ENCODE measurements at places on chromosomes 2 and 18.
A peak's percentile ranks its signal among the peaks of the same experiment; 100 is the strongest.

DNA sequence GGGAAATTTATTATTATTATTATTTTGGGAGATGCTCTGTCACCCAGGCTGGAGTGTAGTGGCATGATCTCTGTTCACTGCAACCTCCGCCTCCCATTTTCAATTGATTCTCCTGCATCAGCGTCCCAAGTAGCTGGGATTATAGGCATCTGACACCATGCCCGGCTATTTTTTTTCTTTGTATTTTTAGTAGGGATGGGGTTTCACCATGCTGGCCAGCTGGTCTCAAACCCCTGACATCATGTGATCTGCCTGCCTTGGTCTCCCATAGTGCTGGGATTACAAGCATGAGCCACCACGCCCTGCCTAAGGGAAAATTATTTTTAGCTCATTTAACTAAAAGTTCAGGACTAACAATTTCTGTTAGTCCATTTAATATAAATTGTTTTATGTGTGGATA is 109.2 kb upstream of the SESTD1 start:
- no peak for DNase-seq

GRCh38 chr2:210480079-210480478 is 3.5 kb upstream of the LANCL1 start:
- DNase-seq, result no peak

GRCh38 chr18:77560341-77560992 is 310.8 kb downstream of the GALR1 start:
- no peak for DNase-seq

DNA sequence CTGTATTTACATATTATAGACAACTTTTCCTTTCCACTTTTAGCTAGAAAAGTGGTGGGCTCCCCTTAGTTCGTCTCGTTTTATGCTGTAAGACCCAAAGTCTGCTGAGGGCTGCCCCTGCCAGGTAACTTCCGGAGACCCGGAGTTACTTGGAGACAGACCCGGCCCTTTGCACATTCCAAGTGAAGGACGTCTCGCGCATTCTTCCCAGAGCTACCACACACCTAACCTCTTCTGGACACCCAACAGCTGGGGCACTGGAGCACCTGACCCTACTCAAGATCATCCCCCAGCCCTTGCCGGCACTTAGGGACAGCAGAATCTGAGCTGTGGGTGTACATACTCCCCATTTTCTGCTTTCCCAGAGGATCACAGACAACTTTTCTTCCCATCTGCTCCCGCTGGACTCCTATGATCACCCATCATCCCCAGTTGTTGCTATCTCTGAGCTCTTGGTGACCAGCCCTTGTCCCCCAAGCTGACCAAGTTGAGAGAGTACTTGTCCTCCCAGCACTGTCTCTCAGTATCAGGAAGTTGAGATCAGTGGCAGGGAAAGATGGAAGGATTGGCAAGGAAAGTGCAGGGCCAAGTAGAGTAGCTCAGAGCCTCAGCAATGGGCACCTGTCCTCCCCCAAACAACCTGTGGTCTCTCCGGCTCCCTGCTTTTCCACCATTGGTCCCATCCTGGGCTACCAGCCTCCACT is 8.4 kb upstream of the SATB2 start:
- no peak for DNase-seq

- no peak for DNase-seq
These were observed 37.6 kb upstream of the SLC4A10 start for GRCh38 chr2:161586517-161587167.

- DNase-seq, result no peak
These were observed 478.4 kb upstream of the SALL3 start for GRCh38 chr18:78501251-78501650.

DNA sequence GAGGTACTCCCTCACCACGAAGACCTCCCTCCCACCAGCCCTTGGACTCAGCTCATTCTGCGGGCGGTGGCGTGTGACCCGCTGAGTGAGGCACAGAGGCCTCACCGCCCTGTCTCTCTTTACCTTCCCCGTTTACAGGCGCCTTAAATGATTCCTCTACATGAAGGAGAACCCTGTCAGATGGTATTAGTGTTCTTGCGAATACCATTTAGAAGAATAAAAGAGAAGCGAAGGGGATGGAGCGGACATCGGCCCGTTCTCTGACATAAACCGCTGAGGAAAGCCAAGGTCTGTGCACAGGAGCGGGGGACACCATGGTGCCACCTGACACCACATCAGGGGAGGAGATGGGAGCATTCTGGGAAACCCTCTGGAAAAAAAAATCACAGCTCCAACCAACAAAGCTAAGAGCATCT is 179.8 kb downstream of the HDAC4 start:
- DNase-seq, result no peak

- no peak for DNase-seq
These were observed 33.2 kb downstream of the SLC38A11 start for GRCh38 chr2:164922134-164922533.

DNA sequence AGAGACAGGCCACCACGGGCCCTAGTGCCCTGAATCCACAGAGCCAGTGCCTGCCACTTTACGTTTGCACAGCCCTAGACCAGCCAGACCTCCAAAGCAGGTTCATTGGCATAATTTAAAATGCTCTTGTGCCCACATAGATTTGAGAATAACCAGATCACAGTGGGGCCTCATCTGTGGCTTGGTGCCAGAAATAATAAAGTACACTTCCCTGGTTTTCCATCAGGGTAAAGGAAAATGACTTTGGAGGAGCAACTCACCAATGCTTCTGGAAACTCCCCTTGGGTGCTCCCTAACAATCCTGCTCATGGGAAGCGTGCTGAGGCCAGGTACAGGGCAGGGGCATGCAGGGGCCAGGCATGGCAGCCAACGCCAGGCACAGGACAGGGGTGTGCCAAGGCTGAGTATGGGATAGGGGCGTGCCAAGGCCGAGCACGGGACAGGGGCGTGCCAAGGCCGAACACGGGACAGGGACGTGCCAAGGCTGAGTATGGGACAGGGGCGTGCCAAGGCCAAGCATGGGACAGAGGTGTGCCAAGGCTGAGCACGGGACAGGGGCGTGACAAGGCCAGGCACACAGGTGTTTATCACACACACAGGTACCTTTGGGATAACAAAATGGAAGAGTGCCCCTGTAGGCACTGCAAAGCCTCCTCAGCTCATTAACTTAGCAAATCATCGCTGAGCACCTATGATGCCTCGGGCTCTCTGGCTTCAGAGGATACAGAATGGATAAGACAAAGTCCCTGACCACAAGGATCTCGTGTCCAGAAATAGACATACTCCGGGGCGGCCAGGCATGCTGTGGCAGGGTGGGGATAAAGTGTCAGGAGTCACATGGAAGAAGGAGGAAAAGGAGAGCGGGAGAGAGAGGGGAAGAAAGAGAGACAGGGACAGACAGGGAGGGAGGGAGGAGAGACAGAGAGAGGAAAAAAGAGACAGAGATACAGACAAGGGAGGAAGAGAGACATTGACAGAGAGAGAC is 334.7 kb downstream of the EIPR1 start:
- DNase-seq, result no peak

GRCh38 chr18:30440351-30440750 is 602.2 kb downstream of the DSC3 start:
- no peak for DNase-seq

DNA sequence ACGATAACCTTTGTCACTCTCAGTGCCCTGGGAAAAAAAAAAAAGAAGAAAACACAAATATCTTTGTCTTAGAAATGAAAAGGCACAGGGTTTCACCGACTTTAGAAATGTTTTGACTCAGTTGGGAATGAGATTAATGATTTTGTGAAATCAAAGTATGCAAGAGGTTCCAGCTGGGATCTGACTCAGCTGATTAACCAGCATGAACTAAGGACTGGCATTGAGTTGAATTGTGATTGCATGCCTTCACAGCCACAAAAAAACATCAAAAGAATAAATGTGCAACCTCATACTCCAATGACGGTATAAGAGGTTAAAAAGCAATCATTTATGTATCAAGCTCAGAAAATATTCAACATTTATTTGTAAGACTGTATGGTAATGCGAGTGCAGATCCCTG is 566.6 kb upstream of the DSEL start:
- no peak for DNase-seq

- peak; percentile 6 for DNase-seq
These were observed 536.9 kb downstream of the TMX3 start for GRCh38 chr18:68177807-68178702.

DNA sequence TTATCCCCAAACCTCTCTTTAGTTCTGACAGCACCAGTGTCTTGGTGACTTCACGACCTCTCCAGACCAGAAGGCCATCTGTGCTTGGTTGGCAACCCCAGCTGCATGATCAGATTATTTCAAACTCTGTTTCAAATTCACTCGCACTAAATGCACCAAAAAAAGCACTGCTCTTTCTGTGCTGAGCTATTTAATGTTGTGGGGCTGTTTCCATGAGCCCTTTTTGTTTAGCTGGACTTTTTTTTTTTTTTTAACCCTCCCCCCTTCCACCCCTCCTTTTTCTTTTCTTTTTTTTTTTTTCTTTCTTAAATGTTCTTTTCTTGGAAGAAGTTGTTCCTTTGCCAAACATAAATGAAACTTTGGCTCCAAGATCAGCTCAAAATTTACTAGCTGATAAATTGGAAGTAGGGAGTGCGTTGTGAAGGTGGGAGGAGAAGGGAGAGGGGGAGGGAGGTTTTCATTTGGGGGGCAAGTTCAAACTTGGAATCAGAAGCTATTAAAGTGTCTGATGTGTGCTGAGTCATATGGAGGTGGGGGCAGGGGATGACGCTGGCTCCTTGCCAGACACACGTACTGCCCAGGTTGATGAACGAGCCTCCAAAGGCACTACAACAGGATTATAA is 543.0 kb upstream of the TNP1 start:
- DNase-seq, result no peak

- no peak for DNase-seq
These were observed 3.6 kb downstream of the ARID5A start for GRCh38 chr2:96540136-96540535.

DNA sequence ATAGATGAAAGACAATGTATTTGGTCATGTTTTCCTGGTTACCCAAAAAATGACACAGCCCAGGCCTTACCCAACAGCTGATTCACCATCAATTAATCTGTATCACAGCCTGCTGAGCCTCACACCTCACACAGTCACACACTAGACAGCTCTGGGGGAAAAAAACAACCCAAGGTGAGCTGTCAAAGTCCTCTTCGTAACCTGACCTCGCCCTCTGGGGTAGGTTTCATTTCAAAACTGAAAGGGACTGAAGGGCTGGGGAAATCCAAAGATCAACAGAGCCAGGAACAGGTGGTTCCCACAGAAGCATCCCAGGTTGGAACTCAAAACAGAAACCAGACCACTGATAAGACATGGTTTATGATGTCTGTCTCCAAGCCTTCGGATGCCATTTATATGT is 18.2 kb upstream of the PCBP1 start:
- DNase-seq, result no peak

GRCh38 chr2:157725846-157726245 is 97.2 kb upstream of the ACVR1C start:
- DNase-seq, result no peak

GRCh38 chr18:34773378-34773777 is 63.3 kb downstream of the DTNA start:
- DNase-seq, result no peak

- no peak for DNase-seq
These were observed 136.3 kb upstream of the SLC39A10 start for GRCh38 chr2:195520671-195521155.

DNA sequence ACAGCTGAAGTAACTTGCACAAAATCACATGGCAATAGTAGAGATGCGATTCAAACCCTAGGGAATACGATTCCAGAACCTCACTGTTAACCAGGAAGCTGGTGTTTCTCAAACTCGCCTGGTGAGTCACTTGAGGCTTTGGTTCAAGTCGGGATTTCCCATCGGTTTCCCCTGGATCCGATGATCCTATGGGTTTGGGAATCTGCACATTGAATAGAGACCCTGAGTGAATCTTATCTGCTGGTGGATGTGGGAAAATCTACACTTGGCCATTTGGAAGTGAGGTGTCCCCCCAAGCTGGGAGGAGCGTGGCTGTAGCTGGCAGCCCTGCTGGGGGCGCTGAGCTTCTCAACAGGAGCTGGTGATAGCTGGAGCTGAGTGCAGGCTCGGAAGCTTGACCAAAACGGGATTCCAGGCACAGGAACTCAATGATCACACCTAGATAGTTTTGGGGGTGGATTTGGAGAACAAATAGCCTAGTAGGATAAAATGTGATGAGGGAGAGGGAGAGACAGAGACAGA is 135.4 kb downstream of the PRKCE start:
- no peak for DNase-seq

DNA sequence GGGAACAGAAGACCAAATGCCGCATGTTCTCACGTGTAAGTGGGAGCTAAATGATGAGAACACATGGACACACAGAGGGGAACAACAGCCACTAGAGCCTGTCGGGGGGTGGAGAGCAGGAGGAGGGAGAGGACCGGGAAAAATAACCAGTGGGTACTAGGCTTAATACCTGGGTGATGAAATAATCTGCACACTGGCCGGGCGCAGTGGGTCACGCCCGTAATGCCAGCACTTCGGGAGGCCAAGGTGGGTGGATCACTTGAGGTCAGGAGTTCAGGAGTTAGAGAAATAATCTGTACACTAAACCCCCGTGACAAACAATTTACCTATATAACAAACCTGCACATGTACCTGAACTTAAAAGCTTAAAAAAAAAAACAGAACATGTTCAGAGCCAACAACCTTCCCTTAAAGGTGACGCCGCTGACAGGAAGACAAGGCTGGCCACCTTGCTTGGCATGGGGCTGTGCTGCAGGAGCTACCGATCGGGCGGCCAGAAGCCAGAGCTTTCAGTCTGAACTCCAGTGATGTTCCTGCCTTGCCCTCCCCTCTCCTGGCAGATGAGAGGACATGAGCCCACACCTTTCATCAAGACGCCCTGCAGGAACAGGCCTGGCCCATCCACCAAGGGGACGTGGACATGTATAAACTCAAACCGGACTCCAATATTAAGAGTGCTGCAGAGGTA is 11.2 kb downstream of the SLC66A2 start:
- DNase-seq, result no peak

- DNase-seq, result peak; percentile 36
These were observed 3.0 kb downstream of the ACOXL start for GRCh38 chr2:110735366-110735765.

GRCh38 chr2:98518101-98518500 is 73.4 kb downstream of the INPP4A start:
- peak; percentile 43 for DNase-seq

DNA sequence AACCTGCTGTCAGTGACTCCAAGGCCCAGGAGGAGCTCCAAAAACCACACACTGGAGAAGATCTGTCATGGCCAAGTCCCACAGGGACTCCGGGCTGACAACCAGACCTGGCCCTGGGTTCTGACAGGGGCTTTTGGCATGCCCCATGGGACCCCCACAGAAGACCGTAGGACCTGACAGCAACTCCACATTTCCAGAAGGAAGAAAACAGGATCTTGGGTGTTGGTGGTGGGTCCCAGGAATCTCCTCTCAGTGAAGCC is 275.9 kb upstream of the HS6ST1 start:
- DNase-seq, result no peak

Data from HuH-7.5 (cell line).